ENCODE measurements at places on chromosomes 6 and 20.

DNA sequence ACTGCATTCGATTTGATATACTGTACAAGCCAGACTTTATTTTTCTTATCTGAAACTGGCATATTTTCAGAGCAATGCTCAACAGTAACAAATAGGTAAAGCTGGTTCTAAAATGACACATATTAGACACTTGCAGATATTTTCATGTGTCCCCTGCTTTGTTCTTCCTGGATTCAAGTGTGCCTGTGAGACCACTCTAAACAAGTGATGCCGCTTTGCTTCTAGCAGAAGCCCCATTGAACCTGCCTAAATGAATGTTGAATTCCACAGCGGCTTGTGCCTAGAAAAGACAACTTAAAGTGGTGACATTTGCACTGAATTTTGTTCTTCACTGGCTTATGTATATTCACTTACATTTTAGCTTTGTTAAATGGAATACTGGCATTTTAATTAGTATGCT lies 115.7 kb downstream of the AKAP7 start:
- no peak for DNase-seq

- no peak for DNase-seq
Measured at GRCh38 chr6:149337320-149337719, 19.8 kb downstream of the TAB2 start.

DNA sequence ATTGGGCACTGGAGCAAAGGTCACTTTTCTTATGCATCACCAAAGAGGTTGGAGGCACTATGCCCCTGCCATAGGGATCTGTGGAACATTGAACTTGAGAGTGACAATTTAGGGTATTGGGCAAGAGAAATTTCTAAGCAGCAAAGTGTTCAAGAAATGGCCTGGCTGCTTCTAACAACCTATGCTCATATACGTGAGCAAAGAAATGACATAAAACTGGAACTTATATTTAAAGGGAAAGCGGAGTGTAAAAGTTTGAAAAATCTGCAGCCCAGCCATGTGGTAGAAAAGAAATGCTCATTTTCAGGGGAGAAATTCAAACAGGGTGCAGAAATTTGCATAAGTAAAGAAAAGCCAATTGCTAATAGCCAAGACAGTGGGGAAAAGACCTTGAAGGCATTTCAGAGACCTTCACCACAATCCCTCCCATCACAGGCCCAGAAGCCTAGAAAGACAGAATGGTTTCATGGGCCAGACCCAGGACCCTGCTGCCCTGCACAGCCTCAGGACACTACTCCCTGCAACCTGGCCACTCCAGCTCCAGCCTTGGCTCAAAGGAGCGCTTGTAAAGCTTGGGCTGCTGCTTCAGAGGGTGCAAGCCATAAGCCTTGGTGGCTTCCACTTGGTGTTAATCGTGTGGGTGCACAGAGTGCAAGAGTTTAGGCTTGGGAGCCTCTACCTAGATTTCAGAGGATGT lies 24.4 kb downstream of the NCR2 start:
- DNase-seq = no peak

DNA sequence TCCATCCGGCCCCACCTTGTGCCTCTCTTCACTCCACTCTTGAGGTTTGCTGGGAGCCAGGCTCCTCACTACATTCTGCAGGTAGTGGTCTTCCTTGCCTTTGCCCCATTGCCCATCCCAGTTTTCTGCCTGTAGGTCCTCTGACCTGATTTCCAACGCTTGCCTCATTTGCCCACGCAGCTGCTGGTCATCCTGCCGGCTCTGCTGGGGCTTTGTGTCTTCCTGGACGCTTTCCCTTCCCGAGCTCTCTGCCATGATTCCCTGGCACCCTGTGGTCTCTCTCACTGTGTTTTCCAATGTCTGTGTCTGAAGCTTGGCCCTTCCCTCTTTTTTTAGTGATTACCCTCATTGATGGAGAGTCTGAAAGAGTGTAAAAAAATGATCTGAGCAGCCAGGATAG lies 451.6 kb downstream of the UTRN start:
- DNase-seq = no peak

DNA sequence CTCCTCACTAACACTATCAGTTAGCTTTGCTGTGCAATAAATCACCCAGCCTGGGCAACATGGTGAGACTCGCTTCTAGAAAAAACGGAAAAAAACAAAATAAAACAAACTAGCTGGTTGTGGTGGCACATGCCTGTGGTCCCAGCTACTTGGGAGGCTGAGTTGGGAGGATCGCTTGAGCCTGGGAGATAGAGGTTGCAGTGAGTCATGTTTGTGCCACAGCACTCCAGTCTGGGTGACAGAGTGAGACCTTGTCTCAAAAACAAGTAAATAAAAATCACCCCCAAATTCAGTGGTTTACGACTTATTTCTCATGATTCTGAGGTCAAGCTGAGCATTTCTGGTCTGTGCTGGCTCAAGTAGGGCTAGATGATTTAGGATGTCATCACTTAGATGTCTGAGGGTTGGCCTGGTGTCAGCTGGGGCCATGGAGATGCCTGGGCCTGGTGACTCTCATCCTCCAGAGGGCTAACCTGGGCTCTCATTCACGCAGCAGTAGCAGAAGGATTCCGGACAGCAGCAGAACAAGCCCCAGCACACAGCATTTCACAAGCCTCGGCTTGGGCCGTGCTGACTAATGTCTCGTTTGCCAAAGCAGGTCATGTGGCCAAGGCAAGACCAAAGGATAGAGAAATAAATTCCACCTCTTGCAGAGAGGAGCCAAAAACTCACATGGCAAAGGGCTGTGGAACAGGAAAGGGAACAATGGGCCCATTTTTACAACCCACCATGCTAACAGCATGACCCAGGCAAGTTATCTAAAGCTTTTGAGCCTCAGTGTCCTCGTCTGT lies 32.5 kb downstream of the MGME1 start:
- DNase-seq = no peak

DNA sequence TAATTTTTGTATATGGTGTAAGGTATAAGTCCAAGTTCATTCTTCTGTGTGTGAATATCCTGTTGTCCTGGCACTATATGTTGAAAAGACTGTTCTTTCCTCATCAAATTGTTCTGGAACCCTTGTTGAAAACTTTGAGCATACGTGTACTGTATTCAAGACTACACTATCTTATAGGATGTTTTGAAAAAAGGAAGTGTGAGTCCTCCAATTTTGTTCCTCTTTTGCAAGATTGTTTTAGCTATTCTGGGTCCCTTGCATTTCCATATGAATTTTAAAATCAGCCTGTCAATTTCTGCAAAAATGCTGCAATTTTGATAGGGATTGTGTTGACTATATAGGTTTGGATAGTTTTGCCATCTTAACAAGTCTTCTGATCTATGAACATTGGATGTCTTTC lies 195.2 kb downstream of the BACH2 start:
- DNase-seq = no peak

GRCh38 chr20:10338426-10339180 lies 95.4 kb downstream of the MKKS start:
- no peak for DNase-seq

GRCh38 chr6:119594907-119595306 lies 245.3 kb upstream of the MAN1A1 start:
- no peak for DNase-seq

GRCh38 chr20:37228082-37228481 lies 33.5 kb downstream of the GHRH start:
- DNase-seq = no peak

GRCh38 chr20:25247518-25247955 lies 348 bp upstream of the PYGB start:
- DNase-seq = no peak

GRCh38 chr20:36219671-36220220 lies 16.5 kb upstream of the AAR2 start:
- no peak for DNase-seq

- DNase-seq = no peak
Measured at GRCh38 chr6:71724456-71725125, 161.8 kb upstream of the RIMS1 start.

DNA sequence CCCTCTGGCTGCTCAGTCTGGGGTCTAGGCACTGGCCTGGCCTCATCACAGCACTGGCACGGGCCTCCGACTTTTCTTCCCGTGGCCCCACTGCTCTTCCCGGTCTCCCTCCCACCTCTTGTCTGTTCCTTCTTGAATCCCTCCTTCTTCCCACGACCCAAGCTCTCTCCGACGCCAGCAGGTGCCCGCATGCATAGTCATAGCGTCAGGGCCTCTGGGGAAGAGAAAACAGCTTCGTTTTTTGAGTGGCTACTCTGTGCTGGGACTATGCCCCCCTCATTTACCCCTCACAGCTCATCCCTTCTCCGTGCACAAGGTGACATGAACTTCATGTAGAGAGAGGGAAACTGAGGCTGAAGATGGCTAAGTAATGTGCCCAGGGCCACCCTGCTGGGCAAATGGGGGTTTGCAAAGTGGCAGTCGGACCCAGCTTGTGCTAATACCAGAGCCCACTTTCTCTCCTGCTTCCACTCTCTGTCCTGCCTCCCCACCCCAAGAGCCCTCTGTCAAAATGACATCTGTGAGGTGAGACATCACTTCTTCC lies 59.2 kb downstream of the SYNJ2 start:
- DNase-seq = no peak

DNA sequence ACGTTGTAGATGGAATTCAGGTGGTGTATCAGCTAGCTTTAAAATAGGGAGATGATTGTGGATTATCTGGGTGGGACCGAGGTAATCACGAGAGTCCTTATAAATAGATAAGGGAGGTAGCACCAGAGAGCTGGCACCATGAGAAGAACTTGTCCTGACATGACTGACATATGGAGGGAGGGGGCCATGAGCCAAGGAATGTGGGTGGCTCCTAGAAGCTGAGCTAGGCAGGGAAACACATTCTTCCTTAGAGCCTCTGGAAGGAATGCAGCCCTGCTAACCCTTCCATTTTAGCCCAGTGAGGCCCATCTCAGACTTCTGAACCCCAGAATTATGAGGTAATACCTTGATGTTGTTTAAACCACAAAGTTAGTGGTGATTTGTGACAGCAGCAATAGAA lies 321.1 kb upstream of the SULF2 start:
- no peak for DNase-seq

GRCh38 chr6:11262242-11262641 lies 29.8 kb upstream of the NEDD9 start:
- DNase-seq = no peak

DNA sequence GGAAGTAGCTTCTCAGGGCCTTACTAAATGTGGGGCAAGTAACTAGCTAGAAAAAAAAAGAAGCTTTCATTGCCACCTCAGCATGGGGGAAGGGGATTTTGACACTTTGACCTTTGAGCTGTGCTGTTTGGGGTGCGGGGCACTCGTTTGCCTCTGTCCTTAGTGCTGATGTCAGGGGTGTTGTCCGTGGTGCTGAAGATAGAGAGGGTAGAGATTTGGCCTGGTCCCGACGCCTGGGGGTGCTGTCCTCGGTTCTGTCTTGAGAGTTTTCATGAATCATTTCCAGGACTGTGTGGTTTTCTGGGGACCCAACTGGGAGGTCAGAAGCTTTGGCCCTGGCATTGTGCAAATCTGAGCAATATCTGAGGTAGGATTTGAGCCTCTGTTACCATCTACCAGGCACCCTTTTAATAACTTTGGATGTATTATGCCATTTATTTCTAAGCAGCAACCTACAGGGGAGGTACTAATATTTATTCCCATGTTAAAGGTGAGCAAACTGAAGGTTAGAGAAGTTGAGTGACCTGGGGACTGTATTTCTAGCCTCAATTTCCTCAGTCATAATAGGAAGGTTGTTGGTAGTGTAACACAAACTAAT lies 78.0 kb downstream of the DLGAP4 start:
- peak; percentile 51 for DNase-seq

DNA sequence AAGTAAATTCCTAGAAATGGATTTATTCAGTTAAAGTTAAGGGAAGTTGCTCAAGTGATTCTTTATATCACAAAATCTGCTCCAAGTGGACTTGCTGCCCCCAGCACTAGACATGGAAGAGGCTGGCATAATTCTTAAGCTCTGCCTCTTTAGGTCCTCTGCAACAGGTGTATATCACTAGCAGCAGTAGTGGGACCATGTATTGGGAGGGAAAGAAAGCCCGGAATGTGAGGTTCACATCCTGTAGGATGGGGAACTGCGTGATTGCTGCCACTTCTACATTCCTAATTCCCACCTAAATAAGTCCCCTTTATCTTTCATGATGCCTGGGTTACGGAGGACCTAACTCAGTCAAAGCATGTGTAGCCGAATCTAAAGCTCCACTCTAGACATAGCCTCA lies 13.2 kb downstream of the SPATS1 start:
- DNase-seq = no peak

DNA sequence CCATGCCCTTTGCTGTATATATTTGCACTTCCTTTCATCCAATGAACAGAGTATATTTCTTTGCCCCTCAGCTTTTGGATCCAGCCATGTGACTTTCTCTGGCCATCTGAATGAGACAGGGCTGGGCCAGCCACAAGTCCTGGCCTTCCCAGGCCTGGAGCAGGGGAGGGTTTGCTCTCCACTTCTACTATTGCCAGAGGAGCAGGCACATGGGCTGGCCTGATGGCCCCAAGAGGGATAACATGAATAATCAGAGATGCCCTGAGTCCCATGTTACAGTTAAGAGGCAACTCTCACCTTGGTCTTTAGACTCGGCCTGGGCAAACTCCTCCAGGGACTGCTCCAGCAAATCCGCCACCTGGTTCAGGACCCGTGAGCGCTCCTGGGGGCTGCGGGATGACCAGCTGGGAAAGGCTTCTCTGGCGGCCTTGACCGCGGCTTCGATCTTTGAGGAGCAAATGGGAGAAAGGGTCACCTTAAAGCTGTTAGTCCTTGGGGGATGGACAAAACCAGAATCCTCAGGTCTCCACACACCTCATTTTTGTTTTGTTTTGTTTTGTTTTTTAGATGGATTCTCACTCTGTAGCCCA lies 6.3 kb downstream of the ALDH8A1 start:
- no peak for DNase-seq

DNA sequence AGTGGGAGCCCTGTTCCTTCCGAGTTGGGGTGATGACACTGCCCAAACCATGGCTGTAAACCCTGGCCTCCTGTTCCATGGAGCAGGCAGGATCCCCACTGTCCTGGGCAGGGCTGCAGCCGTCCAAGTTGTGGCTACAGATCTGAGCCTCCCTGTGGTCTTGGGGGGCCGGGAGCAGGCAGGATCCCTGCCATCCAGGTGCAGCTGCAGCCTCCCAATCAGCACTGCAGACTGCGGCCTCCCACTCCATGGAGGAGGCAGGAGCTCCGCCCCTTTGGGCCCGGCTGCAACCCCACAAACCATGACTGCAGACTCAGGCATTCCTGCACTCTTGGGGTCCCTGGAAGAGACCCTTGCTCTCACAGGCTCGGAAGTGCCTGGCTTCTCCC lies 872.1 kb upstream of the GJE1 start:
- no peak for DNase-seq

GRCh38 chr6:70864401-70864800 lies 92.5 kb downstream of the B3GAT2 start:
- no peak for DNase-seq

- no peak for DNase-seq
Measured at GRCh38 chr6:101226677-101227135, 166.8 kb upstream of the GRIK2 start.
